ENCODE measurements at places on chromosomes 5 and 9.

DNA sequence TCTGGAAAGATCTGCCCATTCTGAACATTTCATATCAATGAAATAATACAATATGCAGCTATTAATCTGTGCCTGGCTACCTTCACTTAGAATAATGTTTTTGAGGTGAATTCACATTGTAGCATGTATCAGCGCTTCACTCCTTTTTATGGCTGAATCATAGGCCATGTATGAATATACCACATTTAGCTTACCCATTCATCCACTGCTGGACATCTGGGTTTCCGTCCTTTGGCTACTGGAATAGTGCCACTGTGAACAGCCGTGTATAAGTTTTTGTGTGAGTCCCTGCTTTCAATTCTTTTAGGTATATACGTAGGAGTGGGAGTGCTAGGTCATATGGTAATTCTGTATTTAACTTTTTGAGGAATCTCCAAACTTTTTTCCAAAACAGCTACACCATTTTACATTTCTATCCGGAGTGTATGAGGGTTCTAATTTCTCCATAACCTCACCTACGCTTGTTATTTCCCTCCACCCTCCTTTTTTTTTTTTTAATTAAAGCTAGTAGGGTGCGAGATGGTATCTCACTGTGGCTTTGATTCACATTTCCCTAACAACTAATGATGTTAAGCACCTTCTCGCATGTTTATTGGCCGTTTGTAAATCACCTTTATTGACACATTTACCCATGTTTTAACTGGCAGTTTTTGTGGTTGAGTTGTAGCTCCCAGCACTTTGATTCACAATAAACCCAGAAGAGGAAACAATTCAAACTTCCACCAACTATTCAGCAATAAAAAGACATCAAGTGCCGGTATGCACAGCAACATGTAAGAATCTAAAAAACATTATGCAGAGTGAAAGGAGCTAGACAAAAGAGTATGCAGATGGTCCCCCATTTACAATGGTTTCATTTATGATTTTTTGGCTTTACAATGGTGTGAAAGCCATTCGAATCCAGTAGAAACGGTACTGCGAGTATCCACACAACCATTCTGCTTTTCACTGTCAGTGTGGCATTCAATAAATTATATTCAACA is 8.1 kb downstream of the SEMA4D start:
- no peak for DNase-seq

DNA sequence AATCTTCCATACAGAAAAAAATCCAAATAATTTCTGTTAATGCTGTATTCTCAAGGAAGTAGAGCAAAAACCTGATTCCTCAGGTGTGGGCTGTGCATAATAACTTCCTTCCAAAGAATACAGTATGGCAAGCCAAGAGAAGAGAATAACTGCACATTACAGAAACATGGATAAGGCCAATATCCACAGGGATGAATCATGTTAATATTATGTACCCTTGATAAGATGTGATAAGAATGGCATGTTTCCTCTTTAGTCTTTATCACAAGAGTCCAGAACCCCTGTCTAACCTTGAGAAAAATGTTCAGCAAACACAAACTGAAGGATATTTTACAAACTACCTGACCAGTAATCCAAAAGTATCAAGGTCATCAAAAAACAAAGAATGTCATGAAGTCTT is 795.8 kb downstream of the SEMA5A start:
- DNase-seq = no peak

DNA sequence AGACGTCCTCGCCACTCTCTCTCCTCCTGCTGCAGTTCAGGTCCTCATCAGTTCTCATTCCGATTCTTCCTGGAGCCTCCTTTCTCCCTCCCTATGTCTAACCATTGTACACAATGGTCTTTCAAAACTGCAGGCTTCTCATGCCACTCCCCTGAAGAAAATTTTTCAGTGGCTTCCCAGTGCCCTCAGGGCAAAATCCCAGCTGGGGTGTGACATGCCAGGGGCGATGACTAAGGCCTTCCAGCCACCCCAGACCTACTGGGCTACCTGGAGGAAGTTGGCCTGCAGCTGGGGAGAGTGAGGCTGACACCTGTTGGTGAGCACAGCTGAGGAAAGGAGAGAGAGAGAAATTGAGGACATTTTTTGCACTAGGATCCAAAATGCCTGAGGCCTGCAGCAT is 65.2 kb downstream of the SREK1 start:
- DNase-seq = no peak

- DNase-seq = peak; percentile 75
Measured at GRCh38 chr5:81194633-81195334, 38.3 kb upstream of the CKMT2 start.
